ENCODE measurements at places on chromosomes 4 and X.

GRCh38 chr4:13966231-13967195 lies 339.0 kb upstream of the BOD1L1 start:
- no peak for DNase-seq

DNA sequence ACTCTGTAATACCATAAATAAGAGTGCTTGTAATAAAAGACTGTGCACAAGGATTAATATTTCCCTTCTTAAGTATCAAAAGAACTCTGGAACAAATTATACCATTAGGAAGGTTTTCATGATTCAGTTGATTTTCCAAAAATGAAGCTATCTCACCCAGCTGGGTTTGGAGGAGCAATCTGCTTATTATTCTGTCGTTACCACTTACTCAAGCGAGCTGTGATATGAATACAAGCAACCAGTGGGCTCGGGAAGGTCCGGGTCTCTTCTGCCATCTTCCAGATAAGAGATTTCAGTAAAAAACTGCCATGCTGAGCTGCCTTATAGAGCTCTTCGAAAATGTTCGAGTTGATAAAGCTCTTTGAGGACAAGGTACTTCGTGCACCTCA lies 15.3 kb downstream of the SMIM20 start:
- DNase-seq: no peak

DNA sequence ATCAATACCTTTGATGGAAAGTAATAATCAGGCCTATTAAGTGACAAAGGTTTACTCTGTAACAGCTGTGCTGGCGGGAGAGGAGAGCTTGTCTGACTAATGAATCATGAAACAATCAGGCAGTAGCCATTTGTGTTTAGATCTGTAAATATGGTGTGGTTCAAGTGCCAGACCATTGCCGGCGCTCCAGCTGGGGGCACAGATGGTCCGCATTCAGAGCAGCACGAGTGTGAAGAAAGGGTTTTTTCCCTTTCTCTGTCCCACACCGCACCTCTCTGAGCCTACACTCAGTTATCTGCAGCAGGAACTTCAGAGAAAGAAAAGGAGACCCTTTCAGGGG lies 111.3 kb upstream of the PAQR3 start:
- no peak for DNase-seq

DNA sequence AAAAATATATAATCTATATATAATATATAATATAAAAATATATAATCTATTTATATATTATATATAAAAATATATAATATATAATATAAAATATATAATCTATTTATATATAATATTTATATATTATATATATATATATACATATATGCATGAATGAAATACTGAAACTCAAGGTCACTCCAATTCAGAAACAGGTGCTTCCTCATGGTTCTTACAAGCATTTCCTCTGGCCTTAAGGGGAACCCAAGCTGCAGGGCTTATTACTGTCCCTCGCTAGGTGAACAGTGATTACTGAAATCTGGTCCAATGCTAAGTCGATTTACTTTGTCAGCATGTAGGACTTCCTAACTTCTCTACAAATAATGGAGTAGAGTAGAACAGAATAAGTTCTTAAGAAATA lies 174.3 kb downstream of the GPM6A start:
- DNase-seq: no peak

GRCh38 chr4:2662598-2662997 lies 93.5 kb downstream of the TNIP2 start:
- DNase-seq: no peak

DNA sequence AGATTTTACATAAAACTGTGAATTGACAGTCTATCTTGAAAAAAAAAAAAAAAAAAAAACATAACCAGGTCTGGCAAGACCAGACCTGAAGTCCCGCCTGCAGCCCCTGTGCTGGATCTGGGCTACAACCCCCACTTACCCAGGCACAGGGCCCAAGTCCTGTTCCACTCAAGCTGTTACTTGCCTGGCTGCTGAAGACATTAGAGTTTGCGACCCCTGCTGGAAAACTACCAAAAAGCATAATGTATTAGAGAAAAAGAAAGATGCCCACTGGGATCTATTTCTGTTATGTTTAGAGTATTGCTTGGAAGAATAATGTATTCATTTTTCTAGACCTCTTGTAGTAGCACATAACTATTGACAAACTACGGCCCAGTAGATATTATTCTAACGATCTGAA lies 4.7 kb downstream of the HS3ST1 start:
- DNase-seq: peak; percentile 21

GRCh38 chrX:139982856-139983255 lies 17.5 kb upstream of the CXorf66 start:
- no peak for DNase-seq

DNA sequence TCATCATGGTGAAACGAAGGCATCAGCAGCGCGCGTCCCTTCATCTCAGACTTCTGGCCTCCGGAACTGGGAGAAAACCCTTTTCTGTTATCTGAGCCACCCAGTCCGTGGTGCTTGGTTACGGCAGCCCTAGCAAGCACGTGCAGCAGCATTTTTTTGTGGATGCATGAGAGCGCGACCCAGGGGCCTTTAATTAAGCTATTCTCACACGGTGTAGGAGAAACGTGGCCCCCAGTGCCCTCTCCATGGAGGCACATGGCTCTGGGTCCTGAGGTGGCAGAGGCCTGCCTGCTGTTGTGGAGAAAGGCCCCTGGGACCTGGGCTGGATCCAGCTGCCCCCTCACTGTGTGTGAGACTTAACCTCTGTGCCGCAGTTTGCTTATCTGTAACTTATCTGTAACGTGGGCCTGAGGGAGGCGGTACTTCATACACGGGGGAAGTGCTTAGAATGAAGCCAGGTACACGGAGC lies 9.5 kb downstream of the CLCN4 start:
- no peak for DNase-seq

GRCh38 chr4:40699648-40700047 lies 50.1 kb upstream of the NSUN7 start:
- no peak for DNase-seq

DNA sequence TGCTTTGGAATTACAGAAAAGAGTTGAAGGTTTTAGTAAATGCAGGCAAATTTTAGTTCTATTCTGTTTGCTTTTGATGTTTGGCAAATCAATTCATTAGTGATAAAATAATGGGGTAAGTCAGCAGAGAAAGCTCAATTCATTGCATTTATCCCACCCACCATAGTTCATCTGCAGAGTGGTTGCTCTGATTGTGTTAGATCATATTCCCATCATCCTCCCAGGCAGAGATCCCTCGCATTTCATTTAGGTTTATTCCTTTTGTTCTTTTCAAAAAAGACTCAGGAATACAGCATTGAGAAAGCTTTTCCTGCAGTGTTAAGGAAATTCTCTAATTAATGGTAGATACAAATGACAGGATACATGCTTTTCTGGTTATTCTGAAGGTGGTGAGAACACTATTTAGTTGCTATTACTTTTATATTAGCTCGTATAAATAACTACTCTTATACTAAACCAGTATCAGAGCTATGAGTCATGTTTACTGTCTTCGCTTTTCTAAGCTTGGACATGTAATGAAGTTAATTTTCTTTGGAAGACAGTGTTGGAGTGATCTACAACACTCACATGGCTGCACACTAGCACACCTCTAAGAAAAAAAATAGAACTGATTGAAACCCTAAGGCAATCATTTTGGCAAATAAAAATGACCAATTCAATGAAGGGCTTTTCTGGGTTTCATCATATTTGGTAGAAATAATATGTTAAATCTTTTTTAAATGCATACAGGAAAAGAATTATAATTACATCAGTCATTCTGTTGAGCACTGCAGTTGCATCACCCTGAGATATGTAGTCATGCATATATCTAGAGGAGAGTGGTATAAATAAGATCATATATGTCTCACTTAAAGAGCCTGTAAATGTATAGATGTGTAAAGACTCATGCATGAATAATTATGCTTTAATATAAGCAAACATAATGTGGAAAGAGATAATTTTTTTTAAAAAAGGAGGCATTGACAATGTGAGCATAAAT lies 351.6 kb downstream of the PCDH7 start:
- no peak for DNase-seq

GRCh38 chr4:54032558-54033135 lies 31.8 kb downstream of the CHIC2 start:
- no peak for DNase-seq

- peak; percentile 7 for DNase-seq
These were observed 109.9 kb upstream of the BCOR start for GRCh38 chrX:40207626-40208025.

DNA sequence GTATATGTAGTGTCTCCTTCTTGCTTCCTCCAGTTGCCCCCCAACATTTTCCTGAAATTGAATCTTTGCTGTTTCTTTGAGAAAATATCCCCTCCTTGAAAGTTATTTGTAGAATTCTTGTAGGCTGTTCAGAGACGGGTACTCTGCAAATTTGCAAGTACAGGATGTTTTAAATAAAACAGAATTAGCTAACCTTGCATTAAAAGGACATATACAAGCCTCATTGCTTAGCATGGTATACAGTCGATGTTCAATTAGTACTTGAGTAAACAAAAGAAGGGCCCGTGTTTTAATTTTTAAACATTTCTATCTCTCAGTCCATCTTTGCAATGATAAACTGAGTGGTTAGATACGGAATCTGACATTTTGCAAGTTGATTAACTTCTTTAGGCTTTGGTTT lies 50.8 kb downstream of the RAPGEF2 start:
- no peak for DNase-seq

DNA sequence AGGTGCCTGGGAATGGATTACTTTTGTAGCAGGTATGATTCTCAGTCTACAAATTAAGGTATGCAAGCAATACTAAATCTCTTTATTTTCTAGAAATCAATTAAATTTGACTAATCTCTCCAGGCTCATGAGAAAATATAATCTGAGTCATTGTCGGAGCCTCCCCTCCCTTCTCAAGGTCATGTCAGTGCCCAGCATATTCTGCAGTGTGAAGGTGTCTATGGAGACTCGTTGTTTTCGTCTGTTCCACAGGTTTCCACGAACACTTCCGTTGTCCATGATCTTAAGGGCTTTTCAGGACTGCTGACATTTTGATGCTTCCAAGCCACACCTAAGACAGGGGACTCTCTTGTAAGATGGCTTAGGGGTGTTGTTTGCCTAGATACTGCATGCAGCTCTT lies 56.6 kb upstream of the SCOC start:
- DNase-seq: no peak

- no peak for DNase-seq
These were observed 153.6 kb downstream of the QDPR start for GRCh38 chr4:17358241-17358640.

DNA sequence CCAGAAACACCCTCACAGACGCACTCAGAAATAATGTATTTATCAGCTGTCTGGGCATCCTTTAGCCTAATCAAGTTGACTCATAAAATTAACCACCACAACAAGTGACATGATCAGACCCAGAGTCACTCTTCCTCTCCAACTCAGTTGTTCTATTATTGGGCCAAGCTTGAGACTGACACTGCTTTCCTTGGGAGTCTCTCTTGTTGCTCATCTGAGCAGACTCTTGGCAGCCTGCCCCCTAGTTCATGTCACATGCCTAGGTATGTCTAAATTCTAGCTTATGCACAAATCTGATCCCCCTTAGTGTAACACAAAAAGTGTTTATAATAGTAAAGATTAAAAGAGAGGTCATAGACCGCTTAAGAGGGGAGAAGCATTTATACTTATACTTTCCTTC lies 72.6 kb upstream of the ADAMTS3 start:
- DNase-seq: no peak

- no peak for DNase-seq
These were observed 71.1 kb downstream of the NYX start for GRCh38 chrX:41518127-41518840.

- no peak for DNase-seq
These were observed 51.0 kb downstream of the NIPAL1 start for GRCh38 chr4:48067536-48067935.

DNA sequence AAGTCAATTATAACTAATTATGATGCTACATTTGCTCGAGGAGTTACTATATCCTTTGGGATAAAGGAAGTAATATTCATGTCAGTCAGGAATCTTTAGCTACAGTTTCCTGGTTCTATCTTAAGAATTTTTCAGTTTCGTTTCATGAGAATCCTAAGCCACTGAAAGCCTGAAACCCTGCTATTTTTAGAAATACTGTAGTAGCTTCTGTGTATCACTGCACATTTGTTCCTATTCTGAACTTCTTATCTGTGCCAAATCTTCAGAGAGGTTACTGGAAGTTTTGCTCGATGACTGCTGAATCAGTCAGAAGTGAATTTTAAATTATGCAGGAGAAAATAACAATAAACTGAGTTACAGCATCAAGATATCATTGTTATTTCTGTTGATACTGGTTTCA lies 249.2 kb downstream of the TENM3 start:
- DNase-seq: no peak

DNA sequence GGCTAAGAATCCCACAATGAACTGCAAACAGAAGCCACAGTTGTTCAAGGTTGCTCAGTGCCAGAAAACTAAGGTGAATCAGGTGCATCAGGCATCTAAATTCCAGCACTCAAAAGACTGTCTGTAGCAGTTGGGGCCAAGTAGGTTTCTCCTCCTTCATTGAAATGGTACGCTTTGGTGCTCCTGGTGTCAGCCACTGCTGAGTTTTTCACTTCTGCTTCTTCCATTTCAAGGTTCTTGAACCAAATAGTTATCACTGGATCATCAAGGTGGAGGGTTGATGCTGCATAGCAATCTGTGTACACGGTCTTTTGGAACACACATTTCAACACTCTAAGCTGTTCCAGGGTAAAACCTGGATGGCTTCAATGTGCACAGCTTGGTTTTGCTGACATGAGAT lies 74.4 kb downstream of the TMA16 start:
- DNase-seq: no peak

GRCh38 chrX:135520553-135521404 lies at the start of gene INTS6L:
INTS6L (plus strand) TSS chrX:135520660; CDS start chrX:135520993, 333 bp downstream.
- DNase-seq: peak; percentile 89

DNA sequence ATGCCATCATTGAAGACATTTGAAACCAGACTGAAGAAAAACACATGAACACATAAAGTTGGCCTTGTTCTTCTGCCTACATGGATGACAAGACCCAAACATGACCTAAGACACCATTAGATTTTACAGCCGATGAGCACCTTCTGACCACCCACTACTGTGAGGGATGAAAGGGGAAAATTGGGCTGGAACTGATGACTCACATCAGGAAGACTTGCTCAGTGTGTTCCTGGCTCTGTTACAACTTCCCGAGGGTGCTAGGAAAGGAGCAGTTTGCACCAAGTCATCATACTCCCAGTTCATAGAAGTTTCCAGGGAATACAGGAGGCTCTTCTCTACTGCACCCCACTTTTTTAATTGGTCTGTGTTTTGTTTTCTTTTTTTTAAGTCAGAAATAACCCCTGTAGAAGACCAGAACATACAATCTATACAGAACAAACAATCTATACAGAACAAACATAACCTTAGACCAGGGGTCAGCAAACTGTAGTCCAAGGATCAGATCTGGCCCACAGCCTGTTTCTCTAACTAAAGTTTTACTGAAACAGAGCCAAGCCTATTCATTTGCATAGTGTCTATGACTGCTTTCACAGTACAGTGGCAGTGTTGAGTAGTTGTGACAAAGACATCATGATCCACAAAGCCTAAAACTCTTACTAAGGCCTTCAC lies 25.3 kb downstream of the BTC start:
- no peak for DNase-seq

DNA sequence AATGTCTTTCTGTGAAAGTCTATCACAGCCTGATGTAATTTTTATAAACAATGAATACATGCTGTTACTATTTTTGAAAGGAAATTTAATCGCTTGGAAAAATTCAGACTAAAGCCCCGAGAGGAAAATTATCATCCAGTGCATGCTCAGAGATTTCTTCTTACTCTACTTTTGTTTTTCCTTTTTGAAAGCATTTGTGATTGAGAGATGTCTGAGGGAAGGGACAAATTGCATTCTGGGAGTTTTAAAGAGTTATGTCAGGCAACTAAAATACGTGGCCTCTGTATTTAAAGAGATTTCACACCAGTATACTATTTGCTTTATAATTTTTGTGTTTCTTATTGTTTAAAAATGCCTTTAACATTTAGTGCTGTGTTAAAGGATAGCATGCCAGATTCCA lies 1.4 kb upstream of the ZFX start:
- DNase-seq: peak; percentile 10

GRCh38 chr4:3640587-3640962 lies 108.4 kb upstream of the LRPAP1 start:
- no peak for DNase-seq

Measured in CD4-positive, alpha-beta T cell treated with Interleukin-15 for 4 hours (primary cell).